Activated CD4-positive, alpha-beta T cell treated with anti-CD3 and anti-CD28 coated beads, Interleukin-2, Interleukin-6, amounts not matched to agents 100 ng/mL and 50 ng/mL, durations not matched to agents 16 hours and 8 hours (primary cell): ENCODE measurements at places on chromosomes 4 and X.

DNA sequence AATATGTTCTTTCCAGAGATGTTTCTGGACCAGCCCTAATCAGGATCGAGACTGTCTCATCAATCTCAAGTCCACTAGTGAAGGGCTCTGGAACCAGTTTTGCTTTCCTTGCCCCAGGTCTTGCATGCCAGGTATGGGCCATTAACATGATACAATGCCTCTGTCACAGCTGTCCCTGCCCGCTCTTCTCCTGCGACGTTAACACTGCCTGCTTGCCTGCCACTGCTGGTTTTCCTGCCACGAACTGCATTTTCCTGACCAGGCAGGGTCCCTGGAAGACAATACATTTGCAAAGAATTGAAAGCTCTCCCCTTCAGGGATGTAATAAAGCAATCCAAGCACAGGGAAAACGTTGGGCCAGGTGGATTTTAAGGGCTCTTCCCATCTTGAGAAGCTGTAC is 200.3 kb downstream of the MID1 start:
- no peak for DNase-seq

DNA sequence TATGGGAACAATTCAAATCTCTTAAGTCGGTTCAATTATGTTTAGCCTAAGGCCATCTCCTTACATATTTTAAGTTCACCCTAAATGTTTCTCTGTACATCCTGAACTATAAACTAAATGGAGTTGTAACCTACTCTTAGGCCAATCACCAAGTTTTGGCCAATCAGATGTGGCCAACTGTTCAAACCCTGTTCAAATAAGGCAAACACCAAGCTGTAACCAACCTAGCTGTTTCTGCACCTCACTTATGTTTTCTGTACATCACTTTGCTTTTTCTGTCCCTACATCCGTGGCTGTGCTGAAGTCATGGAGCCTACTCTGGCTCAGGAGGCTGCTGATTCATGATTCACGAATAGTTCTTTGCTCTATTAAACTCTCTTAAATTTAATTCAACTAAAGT is 165.3 kb downstream of the GASK1B start:
- no peak for DNase-seq

- no peak for DNase-seq
Measured at GRCh38 chr4:172698256-172698655, 470.4 kb upstream of the GALNT7 start.

GRCh38 chr4:61149278-61149677 is 50.8 kb upstream of the ADGRL3 start:
- no peak for DNase-seq

GRCh38 chr4:32192363-32192762 is 1472.2 kb downstream of the PCDH7 start:
- DNase-seq = no peak

DNA sequence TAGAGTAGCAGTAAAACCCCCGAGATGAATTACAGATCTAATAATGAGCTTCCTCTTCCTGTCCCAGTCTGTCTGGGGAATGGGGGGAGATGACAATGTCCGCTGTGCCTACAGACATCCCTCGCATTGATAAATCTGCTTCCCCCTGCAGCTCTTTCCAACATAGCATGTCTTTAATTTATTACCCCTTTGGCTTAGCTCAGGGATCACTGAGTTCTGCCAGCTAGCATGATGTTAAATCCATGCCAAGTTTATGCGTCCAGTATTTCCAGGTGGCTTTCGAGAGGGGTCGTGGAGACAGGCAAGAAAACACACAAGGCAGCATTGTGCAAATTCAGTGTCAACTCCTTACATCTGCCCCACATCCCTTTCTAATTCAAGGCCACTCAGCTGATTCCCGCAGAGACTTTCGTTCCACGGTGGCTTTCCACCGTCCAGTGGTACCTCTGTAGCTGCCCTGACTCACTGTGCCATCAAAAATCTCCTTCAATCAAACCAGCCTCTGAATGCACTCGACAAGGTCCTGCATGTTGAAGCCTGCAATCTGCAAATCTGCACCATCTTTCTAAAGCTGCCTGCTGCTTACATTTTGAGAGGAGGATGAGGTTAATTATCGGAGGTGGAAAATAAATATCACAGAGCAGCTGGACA is 75.1 kb downstream of the MXRA5 start:
- no peak for DNase-seq

DNA sequence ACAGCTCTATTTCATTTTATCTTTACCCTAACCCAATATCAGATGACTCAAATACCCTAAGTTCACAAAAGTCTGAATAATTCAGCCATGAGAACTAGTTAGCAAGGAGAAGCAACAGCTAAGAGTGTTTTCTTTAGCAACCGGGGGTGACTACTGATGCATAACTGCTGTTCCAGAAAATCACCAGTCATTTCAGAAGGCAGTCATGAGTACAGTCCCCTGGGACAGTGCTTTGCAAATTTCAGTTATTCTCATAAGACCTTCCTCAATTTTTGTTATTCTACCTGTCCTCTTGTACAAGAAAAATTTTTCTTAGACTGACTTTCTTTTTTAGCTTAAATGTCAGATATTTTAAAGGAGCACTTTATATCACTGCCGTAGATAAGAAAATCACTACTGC is 16.4 kb downstream of the BANK1 start:
- DNase-seq = no peak

GRCh38 chrX:42027367-42028000 is 104.1 kb upstream of the CASK start:
- no peak for DNase-seq

- DNase-seq = peak; percentile 62
Measured at GRCh38 chr4:140012688-140013486, 141.1 kb downstream of the MAML3 start.

- DNase-seq = no peak
Measured at GRCh38 chrX:41178201-41178600, 93.0 kb downstream of the USP9X start.

- DNase-seq = no peak
Measured at GRCh38 chrX:10104958-10105658, 51.7 kb upstream of the CLCN4 start.

- DNase-seq = peak; percentile 40
Measured at GRCh38 chr4:75708218-75708691, 16.1 kb upstream of the USO1 start.

GRCh38 chr4:55617587-55618197 is 18.4 kb downstream of the NMU start:
- peak; percentile 60 for DNase-seq

DNA sequence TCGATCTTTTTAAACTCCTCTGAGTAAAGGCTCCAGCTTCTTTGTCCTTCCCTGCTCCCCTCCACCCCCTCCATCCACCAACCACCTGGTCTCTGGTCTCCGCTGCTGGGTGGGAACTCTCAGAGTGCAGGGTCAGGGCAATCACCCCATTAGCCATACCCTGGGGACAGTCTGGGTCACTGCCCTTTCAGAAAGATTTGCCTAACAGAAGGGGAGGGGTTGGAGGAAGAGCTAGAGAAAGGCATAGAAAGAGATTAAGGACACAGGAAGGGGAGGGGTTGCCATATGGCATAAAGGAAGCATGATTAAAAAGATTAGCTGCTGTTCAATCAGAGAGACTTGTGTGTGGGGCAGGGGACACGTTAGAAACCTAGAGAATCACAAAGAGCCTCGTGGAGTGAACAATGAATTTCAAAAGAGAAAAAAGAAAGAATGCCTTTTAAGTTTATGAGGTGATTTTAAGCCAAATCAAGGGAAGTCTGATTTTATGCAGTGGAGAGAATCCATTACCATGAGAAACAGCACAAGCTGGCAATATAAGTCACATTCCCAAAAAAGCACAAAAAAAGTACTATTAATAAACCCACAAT is 115.5 kb upstream of the ACSL4 start:
- DNase-seq = peak; percentile 6

DNA sequence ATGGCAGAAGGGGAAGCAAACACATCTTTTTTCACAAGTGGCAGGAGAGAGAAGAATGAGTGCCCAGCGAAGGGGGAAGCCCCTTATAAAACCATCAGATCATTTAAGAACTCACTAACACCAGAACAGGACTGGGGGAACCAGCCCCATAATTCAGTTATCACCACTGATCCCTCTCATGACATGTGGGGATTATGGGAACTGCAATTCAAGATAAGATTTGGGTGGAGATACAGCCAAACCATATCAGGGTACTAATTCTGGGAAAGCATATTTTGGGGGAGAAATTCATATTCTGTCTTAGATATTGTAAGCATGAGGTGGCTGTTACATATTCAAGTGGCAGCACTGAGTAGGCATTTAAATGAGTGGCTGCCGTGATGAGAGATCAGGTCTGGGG is 87.8 kb downstream of the RAPGEF2 start:
- DNase-seq = no peak

DNA sequence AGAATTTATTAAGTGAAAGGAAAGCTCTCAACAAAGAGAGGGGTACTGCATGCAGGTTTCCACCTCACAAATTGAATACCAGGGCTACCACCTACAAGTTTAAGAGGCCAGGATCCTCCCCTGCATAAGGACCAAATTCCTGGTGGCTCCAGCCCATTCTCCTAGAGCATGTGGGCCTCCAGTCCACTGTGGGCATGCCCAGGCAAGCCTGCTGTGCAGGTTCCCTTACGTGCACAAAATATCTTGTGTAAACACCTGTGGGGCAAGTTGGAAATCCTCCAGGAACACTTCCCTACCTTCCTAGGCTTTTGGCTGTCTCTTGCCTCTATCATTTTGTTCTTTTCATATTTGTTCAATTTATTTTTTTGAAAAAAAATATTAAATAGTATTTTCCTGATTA is 724.3 kb downstream of the ARAP2 start:
- DNase-seq = no peak

GRCh38 chr4:8333726-8334460 is 64.3 kb downstream of the HTRA3 start:
- no peak for DNase-seq

- DNase-seq = no peak
Measured at GRCh38 chr4:176788248-176788647, 4.5 kb downstream of the VEGFC start.

DNA sequence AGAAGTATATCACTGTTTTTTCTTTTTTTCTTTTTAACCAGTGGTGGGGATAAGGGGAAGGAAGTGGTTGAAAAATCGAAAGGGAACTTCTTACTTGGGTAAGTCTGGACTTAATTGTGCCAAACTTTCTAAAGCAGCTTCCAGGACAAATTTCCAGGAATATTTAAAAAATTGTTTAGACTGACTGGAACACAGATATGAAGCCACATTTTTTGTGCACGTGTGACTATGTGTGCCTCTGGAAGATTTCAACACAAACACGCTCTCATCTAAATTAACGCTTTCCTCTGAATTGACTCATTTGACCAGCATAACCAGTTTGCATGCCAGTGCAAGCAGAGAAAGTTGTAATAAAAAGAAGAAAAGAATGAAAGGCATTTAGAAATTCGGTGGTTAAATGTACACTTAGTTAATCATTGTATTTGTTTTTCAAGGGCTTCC is 18.8 kb upstream of the YTHDC1 start:
- DNase-seq = no peak

DNA sequence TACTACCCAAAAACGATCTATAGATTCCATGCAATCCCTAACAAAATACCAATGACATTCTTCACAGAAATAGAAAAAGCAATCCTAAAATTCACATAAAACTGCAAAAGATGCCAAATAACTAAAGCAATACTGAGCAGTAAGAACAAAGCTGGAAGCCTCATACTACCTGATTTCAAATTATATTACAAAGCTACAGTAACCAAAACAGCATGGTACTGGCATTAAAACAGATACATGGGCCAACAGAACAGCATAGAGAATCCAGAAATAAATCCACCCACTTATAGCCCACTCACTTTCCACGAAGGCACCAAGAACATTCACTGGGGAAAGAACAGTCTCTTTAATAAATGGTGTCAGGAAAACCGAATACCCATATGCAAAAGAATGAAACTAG is 74.7 kb downstream of the PHF8 start:
- DNase-seq = no peak

- DNase-seq = no peak
Measured at GRCh38 chr4:94410678-94411206, 41.0 kb upstream of the PDLIM5 start.

DNA sequence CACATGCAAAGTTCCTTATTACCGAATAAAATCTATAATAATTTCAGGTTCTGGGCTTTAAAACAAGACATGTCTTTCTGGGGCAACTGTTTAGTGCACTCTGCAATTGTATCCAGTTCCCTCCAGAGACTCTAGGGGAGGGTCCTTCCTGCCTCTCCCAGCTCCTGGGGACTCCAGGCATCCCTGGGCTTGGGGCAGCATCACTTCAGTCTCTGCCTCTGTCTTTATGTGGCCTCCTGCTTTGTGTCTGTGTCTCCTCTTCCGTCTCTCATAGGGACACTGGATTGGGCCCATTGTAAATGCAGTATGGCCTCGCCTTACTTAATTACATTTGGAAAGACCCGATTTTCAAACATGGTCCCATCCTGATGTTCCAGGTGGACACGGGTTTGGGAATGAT is 10.9 kb upstream of the ASMTL start:
- no peak for DNase-seq

- DNase-seq = no peak
Measured at GRCh38 chrX:20056704-20057103, 60.0 kb downstream of the MAP7D2 start.

GRCh38 chr4:150321113-150321512 is 242.9 kb downstream of the DCLK2 start:
- DNase-seq = no peak

GRCh38 chr4:25814301-25815136 is 48.3 kb downstream of the SEL1L3 start:
- no peak for DNase-seq

DNA sequence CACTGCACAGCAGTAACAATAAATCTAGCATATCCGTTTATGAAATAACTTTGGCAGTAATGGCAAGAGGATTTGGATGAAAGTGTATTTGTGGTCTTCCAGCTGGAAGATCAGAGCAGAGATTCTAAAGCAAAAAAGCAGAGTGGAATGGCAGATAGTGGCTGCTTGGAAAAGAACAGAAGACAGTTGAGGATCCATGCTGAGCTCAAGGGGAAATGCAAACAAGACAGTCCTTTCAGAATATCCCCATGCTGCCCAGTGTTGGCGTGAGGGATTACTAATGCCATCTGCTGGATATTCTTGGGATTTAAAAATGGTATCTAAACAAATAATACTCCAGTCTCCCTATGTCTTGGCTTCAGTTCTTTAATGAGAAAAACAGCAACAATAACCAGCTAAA is 629.1 kb upstream of the ATOH1 start:
- no peak for DNase-seq

- DNase-seq = no peak
Measured at GRCh38 chrX:100700809-100701208, 31.1 kb downstream of the SYTL4 start.

- DNase-seq = peak; percentile 50
Measured at GRCh38 chr4:110059556-110060191, 138.7 kb downstream of the ELOVL6 start.

DNA sequence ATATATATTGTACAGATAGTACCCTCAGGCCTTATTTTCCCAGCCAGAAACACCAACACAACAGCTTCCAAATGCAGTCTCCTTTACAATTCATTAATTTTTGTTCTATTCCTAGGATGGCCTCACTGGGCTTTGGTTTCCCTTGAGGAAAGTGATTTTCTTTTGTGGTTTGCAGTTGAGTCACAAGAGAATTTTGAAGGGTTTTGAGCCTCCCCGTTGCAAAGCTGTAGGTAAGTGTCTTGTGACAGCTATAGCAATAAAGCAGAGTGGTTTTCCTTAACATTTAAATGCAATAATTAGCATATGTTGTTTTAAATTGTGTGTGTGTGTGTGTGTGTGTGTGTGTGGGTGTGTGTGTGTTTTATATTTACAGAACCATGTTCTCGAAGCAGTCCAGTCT is 54.1 kb upstream of the WDR17 start:
- no peak for DNase-seq

- DNase-seq = no peak
Measured at GRCh38 chr4:657338-657833, 16.7 kb downstream of the ATP5ME start.
